ENCODE measurements at places on chromosomes 5 and 9.

GRCh38 chr9:138060365-138060764 lies 182.8 kb downstream of the CACNA1B start:
- no peak for DNase-seq

DNA sequence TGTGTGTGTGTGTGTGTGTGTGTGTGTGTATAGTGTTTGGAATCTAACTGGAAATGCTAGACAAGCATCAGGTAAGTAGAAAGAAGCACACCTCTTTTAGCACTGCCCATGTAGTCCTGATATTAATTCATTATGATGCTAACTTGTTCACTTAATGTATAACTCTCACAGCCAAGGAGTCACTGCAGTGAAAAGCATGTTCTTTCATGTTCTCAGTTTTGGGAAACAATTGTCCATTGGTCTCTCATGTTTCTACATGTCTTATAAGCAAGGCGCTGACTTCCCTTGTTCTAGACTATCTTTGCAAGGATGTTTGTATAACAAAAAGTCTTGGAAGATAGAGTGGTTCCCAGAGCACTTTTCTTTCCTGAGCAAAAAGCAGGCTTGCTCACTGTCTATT lies 148.8 kb upstream of the TNPO1 start:
- no peak for DNase-seq

DNA sequence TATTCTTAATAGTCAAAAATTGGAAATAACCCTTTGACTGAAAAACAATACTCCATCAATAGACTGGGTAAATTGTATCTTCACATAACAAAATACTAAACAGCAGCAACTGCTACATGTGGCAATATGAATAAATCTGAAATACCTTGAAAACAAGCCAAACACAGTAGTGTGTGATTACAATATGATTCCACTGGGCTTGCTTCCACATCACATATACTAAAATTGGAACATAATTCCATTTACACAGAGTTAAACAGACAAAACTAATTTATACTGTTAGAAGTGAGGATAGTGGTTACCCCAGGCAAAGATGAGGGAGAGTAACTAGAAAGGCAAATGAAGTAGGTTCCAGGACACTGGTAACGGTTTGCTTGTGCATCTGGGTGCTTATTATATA lies 20.4 kb downstream of the FNIP1 start:
- DNase-seq = no peak

DNA sequence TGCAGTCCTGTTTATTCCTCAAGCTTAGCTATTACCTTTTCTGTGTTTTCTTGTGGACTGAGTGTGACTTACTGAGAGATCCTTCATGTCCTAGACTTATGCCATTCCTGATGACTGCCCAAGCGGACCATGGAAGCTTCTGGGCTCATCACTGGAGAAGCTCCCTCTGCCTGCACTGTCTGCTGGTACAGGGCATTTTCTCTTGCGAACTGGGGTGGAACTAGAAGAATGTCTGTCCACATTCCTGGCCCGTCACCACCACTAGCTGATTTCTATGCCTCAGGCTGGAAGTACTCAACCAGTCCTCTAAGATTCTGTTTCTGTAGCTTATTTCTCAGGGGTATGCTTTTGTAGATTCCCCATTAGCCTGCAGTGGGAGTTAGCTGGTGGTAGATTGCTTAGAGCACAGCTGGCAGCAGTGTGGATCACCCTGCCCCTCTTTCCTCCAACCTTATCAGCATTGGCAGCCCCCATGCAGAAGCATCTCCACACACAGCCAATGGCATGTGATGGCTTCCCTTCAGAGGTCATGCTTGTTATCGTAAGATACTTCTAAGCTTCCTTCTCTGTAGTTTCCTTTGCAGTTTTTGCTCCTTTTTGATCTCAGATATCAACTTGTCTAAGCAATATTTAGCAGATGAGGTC lies 12.4 kb downstream of the SLC36A1 start:
- no peak for DNase-seq

DNA sequence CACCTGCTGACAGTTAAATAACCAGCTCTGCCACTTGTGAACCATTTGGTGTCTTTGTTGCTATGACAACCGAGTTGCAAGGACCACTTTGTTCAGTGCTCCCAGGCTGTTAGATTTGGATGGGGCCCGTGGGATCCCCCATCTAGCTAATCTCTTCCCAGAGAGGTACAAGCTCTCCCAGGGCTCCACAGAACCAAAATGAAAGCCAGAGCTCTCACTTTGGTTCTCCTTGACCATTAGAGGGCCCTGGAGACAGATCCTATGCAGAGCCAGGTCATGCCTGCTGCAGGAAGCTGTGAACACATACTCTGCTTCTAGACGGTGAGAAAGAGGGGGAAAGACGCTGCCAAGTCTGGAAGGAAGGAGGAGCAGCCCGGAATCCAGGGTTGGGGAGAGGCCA lies 224.6 kb downstream of the GABBR2 start:
- DNase-seq = no peak

DNA sequence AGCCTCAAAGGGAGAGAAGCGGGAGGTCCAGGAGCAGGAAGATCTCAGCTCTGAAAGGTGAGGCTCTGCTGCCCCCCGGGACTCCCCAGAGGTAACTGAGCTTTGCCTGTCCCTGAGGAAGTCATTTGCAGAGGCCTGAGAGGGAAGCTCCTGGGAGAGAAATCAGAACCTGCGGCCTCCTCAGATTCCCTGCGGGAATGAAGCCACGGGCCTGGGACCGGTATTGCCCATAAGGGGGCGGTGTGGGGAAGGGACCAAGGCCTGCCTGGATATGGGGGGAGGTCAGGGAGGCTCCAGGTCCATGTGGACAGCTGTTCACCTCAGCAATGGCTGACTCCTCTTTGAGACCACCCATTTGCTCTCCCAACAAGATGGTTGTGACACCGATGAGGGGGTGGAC lies 1.3 kb downstream of the SPATA31E1 start:
- DNase-seq = no peak

DNA sequence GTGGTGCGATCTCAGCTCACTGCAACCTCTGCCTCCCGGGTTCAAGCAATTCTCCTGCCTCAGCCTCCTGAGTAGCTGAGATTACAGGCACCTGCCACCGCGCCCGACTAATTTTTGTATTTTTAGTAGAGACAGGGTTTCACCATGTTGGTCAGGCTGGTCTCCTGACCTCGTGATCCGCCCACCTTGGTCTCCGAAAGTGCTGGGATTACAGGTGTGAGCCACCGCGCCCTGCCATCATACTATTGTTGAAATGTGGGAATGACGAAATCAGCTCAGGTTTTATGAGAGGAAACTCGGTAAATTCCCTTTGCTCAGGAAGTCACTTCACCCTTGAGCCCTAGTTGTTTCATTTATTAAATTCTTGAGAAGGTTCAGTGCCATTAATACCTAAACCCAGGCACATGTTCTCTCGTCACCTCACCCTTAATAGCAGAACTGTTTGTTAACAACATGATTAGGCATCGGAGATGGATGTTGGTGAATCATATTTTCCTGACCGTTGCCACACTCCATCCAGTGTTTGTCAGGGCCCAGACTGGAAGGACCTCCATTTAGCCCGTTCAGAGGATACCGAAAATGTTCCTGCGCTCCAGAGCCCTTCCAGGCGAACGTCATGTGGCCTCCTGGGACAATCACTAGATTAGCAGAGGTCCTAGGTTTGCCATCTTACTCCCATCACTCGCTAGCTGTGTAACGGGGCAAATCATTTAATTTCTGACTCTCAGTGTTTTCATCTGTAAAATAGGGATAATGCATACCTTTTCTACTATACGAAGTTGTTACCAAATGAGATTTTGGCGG lies 20.0 kb upstream of the CREBRF start:
- DNase-seq = no peak

- no peak for DNase-seq
These were observed 44.5 kb downstream of the TRIO start for GRCh38 chr5:14187660-14188059.

DNA sequence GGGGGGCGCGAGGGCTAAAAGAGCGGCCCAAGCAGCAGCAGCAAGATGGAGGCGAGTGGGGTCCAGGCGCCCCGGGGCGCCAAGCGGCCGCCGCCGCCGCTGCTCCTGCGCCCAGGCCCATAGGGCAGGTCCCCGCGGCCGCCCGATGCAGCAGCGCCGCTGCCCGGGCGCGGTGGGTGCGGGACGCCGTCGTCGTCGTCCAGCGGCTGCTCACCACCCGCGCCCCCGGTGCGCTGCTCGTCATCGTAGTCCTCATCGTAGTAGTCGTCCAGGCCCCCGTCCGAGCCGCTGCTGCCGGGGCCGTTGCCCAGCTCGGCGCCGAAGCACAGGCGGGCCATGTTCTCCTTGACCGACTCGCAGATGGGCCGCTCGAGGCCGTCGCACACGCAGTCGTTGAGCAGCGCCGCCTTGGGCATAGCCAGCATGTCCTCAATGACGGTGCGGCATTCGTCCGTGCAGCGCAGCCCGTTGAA lies 1.5 kb downstream of the GAS1 start:
- peak; percentile 56 for DNase-seq

DNA sequence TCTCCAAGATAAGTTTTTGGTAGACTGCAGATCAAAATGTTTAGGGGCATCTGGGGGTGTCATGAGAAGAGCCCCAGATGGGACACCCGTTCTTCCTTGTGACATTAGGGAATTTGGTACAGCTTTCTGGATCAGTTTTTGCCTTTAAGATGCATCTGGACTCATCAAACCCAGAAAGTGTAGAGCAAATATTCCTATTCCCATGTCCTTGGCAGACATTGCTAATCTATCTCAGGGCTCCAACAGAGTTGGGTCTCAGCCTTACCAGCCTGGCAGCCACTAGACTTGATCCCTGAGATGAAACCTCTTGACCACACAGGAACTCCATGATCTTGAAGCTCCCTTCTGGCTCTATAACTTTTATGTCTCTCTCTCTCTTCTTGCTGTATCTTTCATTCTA lies 35.6 kb downstream of the ERGIC1 start:
- no peak for DNase-seq

DNA sequence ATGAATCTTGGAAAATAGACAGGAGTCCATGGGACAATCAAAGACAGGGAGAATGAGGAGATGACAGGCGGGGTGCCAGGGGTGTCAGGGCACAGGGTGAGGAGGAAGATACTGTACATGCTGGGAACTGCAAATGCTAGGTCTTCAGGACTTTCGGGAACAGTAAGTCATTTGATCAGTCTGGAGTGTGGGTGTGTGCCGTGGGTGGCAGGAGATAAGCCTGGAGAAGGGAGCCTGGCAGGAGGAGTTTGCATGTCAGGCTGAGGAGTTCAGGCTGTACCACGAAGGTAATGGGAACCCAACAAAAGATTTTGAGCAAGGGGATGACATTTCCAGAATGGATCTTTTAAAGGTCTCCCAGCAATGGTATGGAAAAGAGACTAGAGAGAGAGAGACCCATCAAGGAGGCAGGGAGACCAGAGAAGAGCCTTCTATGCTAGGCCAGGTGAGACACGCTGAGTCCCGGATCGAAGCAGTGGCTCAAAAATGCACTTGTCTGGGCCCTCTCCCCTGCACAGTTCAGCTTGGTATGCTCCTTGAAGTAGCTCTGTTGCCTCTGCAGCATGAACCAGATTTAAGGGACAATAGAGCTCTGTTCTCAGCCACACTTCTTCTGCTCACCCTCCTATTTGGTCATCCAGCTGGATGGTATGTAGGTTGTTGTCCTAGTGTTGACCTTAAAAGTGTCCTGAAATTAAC lies 77.0 kb upstream of the FER start:
- DNase-seq = no peak

DNA sequence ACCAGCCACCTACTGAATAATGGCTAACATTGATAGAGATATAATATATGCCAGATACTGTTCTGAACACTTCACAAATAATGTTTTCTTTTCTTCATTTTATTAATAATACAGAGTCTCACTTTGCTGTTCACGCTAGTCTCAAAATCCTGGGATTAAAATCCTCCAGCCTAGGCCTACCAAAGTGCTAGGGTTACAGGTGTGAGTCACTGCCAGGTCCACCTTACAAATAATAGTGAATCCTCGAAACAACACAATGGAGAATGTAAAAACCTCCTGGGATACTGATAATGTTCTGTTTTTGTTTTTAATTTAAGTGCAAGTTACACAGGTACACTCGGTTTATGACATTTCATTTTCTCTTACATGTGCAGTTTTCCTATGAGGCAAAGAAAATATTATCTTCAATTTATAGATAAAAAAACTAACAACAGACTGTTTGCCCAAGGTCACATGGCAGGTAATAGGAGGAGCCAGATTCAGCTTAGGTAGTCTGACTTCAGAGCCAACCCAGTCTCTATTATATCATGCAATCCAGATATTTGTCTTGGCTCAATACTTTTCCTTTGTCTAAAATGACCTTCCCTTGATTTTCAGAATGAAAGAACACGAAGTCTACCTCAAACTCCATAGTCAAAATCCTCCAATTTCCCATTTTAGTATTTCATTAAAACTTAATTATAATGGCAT lies 7.8 kb downstream of the ZFR start:
- DNase-seq = no peak

DNA sequence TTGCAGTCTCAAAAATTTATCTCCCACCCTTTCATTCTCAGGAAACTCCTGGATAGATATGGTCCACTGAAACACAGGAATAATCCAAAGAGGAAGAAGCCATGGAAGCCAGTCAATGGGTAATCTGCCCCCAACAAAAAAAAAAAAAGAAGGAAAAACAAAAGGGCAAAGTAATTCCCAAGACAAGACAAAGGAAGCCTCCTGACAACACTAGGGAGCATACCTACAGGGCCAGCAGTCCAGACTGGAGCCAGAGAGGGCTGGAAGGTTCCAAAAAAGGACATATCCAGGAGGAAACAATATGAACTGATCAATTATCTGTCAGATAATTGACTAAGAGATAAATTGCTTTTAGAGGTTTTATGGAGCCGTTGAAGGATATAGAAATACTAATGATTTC lies 12.9 kb downstream of the FNIP1 start:
- DNase-seq = no peak

DNA sequence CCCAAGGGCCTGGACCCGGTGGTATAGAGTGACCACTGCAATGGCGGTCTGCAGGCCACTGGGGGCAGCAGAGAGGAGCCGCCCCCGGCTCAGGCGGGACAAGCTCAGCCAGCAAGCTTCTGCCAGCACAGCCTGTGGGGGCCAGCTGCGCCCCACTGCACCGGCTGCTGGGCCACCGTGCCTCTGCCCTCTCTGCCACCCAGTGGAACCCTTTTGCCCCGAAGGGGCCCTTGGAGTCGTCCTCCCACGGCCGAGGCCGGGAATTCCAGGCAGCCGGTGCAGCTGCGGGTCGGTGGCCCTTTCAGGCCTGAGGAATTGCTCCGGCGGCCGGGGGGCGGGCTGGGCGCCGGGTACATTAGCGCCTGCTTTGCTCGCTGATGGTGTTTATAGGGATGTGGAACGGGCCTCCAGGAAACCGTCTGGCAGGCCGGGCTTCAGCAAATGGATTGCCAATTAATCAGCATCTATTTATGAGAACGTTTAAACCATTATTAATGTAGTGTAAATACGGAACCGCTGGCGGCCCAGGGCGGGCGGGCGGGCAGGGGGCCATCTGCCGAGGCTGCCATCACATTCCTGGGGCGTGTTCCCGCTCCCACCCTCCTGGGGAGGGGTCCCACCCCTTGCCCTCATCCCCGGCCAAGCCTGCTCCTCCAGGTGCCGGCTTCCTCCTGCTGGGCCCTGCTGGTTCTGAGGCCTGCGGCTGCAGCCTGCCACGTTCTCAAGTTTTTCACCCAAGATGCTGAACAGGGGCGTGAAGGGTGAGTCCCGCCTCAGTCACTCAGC lies 127.4 kb downstream of the BARX1 start:
- DNase-seq = peak; percentile 60

All from Right ventricle myocardium superior (tissue), 1 donor.